ENCODE measurements at places on chromosomes 5 and 9.

- DNase-seq, result no peak
Observed at GRCh38 chr5:115983519-115983918, 21.2 kb downstream of the LVRN start.

DNA sequence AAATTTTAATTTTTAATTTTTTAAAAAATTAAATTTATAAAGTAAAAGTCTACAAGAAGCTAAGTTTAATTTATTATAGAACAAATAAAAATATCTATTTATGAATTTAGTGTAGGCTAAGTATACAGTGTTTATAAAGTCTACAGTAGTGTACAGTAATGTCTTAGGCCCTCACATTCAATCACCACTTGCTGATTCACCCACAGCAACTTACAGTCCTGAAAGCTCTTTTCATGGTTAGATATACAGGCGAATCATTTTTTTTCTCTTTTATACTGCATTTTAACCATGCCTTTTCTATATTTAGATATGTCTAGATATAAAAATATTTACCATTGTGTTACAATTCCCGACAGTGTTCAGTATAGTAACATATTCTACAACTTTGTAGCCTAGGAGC, 55.9 kb downstream of the PCSK1 start:
- no peak for DNase-seq

DNA sequence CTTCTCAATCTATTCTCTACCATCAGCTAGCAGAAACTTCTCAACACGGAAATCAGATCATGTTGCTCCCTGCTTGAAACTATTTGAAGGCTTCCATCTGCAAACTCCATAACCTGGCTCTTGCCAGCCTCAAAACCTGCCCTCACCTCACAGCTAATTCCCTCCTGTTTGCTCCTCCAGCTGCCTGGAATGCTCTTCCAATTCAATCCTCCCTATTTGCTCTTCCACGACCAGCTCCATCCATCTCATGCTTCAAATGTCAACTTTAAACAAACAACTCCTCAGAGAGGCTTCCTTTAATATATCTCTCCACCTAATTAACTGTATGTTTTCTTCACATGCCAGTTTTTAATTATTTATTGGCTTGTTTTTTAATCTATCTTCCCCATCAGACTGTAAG, 1.5 kb downstream of the PLAA start:
- no peak for DNase-seq

DNA sequence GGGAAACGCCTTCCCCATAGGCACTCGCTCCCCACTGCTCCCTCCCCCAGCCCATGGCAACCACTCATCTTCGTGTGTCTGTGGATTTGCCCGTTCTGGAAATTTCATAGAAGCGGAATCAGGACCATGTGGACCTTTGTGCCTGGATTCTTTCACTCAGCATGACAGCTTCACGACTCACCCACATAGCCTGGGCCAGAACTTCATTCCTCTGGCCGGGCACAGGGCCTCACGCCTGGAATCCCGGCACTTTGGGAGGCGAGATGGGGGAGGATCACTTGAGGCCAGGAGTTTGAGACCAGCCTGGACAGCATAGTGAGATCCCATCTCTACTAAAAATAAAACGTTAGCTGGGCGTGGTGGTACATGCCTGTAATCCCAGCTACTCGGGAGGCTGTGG, 12.1 kb upstream of the DIPK1B start:
- DNase-seq, result no peak

GRCh38 chr5:150541397-150541675, 33.4 kb downstream of the NDST1 start:
- no peak for DNase-seq

GRCh38 chr9:108197899-108198298, 657.9 kb downstream of the ACTL7B start:
- DNase-seq, result no peak

DNA sequence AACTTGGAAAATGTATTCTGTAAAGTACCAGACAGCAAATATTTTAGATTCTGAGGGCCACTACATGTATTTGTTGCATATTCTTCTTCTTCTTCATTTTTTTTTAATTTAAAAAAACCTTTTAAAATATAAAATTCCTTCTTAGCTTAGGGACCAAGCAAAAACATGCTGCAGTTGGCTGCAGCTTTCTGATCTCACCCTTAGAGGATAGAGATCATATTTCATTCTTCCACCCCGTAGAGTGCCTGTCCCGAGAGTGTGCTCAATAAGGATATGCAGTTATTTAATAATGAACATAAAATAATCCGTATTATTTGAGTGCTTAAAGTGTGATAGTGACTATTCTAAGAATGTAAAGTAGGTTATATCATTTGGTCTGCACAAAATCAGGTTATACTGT, 204.2 kb upstream of the CD180 start:
- no peak for DNase-seq

GRCh38 chr5:174459071-174459702, 265.2 kb upstream of the MSX2 start:
- no peak for DNase-seq

DNA sequence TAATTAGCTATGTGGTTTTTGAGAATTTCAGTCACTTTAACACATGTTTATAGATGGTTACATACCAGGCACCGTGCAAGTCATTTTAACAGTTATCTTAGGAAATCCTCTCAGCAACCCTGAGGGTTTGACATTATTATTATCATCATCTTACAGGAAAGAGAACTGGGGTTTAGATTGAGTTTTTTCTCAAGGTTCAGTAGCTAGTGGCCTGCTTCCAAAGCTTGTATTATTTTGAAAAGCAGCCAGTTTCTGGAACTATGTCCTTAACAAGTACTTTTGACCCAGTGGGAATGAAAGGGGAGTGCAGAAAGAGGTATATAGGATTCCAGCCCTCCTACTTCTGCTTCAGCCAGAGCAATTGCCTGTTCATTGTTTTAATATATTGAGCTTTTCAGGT, 157.5 kb downstream of the COMMD10 start:
- no peak for DNase-seq

DNA sequence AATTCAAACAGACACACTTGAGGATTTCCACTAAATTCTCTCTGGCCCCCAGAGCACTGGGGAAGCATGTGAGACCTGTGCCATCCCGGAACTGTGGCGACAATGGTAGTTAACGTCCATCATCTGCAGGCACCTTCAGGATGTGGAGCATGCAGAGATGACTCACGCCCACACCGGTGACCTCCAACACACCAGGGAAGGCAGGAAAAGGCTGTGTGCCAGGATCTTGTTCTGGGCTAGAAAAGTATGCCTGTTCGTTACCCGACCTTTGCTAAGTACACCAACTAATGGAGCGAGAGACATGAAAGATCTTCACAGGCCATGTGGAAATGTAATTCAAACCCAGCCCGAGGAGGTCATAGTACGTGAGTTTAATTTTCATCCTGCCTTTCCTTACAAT, 208.8 kb downstream of the MELK start:
- no peak for DNase-seq

DNA sequence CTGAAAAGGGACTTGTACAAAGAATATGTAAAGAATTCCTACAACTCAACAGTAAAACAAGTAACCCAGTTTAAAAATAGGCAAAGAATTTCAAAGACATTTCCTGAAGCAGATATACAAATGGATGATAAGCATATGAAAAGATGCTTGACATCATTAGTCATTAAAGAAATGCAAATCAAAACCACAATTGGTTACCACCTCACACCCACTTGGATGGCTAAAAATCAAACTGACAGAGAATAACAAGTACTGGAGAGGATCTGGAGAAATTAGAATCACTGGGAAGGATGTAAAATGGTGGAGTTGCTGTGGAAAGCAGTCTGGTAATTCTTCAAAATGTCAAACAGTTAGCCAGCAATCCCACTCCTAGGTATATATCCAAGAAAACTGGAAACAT, 12.5 kb upstream of the FOXE1 start:
- no peak for DNase-seq

GRCh38 chr9:21392270-21392669, 7.1 kb upstream of the IFNA2 start:
- no peak for DNase-seq

DNA sequence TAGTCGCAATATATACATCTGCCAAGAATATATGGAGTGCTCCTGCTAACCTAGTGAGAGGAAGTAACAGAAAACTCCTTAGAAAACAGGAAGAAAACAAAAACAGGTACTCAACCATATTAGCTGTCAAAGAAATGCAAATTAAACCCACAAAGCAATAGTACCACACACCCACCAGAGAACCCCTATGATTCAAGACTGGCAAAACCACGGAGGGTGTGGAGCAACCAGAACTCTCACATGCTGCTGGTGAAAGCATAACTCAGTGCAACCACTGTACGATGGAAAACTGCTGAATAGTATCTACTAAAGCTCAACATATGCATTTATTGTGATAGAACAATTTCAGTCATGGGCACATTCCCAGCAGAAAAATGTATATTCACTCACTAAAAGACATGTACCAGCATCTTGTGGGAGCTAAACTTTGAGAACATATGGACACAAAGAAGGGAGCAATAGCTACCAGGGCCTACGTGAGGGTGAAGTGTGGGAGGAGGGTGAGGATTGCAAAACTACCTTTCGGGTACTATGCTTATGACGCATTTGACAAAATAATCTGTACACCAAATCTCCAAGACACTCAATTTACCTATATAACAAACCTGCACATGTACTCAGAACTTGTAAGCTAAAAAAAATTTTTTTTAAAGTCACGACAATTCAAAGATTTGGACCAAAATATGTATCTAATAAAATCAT, 34.0 kb downstream of the PTPN3 start:
- DNase-seq, result no peak

- DNase-seq, result no peak
Observed at GRCh38 chr9:112900488-112900887, 9.8 kb upstream of the SLC46A2 start.

- no peak for DNase-seq
Observed at GRCh38 chr5:157965040-157965678, 106.2 kb upstream of the CLINT1 start.

DNA sequence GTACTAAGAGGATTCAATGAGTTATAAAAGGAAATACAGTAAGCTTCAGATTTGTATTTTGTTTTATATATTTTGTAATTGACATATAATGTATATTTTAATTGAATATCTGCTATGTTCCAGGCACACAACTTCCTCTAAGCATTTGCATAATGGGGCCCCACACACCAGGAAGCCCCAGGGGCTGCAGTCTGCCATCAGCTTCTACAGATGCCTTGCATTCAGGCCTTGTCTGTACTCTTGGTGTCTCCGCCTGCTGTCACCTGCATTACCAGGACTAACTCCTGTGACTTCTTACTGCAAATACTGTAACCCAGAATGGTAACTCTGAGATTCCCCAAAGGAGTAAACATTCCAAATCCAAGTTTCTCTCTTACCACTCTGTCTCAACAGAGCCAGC, 20.6 kb downstream of the ARL15 start:
- no peak for DNase-seq

GRCh38 chr9:14542071-14542470, 151.2 kb downstream of the ZDHHC21 start:
- DNase-seq, result no peak

DNA sequence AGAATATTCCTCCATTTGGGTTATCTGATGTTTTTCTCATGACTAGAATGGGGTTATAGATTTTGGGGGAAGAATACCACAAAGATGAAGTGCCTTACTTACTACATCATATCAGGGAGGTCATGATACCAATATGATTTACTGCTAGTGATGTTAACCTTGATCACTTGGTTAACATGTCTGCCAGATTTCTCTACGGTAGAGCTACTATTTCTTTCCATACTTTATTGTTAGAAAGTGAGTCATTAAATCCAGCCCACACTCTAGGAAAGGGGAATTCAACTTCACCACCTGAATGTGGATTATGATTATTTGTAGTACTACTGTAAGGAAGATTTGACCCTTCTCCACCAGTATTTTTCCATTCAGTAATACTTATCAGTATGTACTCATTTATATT, 64.7 kb downstream of the UBE2R2 start:
- DNase-seq, result no peak

- no peak for DNase-seq
Observed at GRCh38 chr5:148418511-148418910, 34.8 kb downstream of the FBXO38 start.

GRCh38 chr5:107337281-107337680, 333.5 kb downstream of the EFNA5 start:
- DNase-seq, result no peak

- no peak for DNase-seq
Observed at GRCh38 chr5:74394528-74394915, 246.0 kb downstream of the ENC1 start.

GRCh38 chr9:29775491-29775890, 2202.2 kb upstream of the C9orf72 start:
- no peak for DNase-seq

GRCh38 chr5:103667068-103667467, 104.5 kb upstream of the NUDT12 start:
- no peak for DNase-seq

DNA sequence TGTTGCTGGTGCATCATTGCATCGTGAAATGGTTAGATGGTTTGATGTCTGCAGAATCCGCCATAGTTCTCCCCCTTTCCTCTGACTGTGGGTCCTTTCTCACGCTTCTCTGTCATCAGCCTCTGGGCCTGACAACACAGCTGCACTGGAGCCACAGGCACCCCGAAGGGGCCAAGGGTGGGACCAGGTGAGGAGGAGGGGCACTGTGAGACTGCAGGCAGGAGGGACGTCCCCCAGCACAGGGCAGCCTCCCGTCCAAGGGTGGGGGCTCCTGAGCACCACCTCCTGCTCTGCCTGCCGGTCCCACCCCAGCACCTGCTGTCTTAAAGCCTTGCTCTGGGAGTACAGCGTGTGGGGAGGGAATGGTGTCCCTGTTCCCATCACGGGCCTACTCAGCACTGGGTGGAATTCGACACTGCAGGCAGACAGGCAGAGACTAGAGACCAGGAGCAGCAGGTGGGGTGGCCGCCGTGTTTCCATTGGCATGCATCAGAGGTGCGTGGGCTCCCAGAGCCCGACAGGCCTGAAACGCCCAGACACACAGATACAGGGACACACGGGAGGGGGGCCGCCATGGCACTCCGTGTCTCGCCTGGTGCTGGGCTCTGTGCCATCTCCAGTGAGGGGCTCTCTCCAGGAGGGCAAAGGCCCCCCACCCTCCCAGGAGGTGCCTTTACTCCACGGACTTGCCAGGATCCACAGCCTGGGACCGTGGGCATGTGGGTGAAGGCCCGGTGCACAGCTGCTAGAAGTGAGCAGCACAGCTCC, 15.0 kb downstream of the CACNA1B start:
- no peak for DNase-seq

- DNase-seq, result no peak
Observed at GRCh38 chr9:120863833-120864232, 13.2 kb downstream of the PHF19 start.

GRCh38 chr9:93965830-93966577, 10.8 kb upstream of the BARX1 start:
- DNase-seq, result no peak

- no peak for DNase-seq
Observed at GRCh38 chr9:2872250-2872930, 28.5 kb upstream of the PUM3 start.

GRCh38 chr5:54756301-54756700, 229.1 kb downstream of the ESM1 start:
- DNase-seq, result no peak

GRCh38 chr9:37640246-37640645, 10.5 kb upstream of the FRMPD1 start:
- no peak for DNase-seq

- no peak for DNase-seq
Observed at GRCh38 chr9:132905726-132906125, 27.0 kb downstream of the SPACA9 start.

- DNase-seq, result no peak
Observed at GRCh38 chr5:180166176-180166575, 42.8 kb downstream of the RASGEF1C start.

GRCh38 chr5:175215906-175216305, 228.1 kb downstream of the DRD1 start:
- DNase-seq, result no peak

Data from central memory CD8-positive, alpha-beta T cell (primary cell).